ENCODE measurements at places on chromosomes 1 and 21.

DNA sequence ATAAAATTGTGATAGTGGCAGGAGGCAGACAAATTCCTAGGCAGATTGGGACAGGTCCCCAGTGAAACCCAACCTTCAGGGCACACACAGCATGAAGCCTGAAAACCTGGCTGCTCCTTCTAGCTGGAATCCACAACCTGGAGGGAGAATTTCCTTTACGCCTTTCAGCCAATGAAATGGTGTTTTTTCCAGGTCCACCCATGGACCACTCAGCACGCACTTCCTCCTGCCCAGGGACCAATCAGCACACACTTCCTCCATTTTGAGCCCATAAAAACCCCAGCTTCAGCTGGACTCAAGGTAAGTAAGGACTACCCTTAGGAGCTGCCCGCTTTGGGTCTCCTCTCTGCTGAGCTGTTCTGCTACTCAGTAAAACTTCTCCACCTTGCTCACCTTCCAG, 120.1 kb downstream of the AKT3 start:
- DNase-seq = no peak

DNA sequence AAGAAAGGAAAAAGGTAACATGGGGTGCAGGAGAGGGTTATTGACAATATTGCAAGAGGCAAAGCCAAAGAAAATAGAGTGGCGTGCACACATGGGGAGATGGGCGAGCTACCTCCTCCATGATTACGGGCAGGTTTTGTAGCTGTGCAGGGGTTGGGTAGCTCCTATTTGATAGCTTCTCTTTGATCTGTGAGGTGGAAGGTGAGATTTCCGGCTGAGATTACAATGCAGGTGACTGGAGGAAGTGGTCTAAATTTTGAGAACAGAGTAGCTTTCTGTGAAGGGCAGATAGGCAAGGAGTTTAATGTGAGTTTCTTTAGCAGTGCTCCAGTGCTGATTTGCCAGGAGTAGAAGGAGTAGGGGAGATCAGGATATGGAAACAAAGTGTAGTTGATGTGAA, 263.4 kb downstream of the PLA2G4A start:
- DNase-seq = no peak

GRCh38 chr1:232982238-232982944, 32.0 kb downstream of the NTPCR start:
- DNase-seq = no peak

DNA sequence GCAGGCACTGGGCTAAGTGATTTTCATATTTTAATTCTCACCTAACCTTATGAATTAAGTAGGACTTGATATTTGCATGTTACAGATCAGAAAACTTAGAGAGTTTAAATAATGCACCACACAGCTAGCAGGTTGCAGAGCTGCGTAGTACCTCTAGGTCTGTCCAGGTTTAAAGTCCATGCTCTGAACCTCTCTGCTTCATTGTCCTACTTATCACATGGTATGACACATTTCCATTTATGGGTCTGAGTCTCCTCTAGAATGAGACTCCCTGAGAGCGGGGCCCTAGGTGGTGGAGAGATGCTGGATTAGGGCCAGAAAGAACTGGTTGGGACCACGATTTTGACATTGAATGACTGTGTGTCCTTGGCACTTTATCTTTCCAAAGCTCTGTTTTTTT, 102.5 kb upstream of the USP24 start:
- DNase-seq = no peak

- peak; percentile 48 for DNase-seq
Observed at GRCh38 chr1:43934101-43934985, 742 bp downstream of the ARTN start.

Data from stimulated activated CD4-positive, alpha-beta T cell treated with anti-CD3 and anti-CD28 coated beads, Interleukin-1b, Interleukin-23, amount 100 ng/mL, for 48 hours (primary cell).